NCI-H1048 (cell line): ENCODE measurements at places on chromosomes 11 and 22.

- no peak for DNase-seq
These were observed 64.9 kb upstream of the CHRM4 start for GRCh38 chr11:46456269-46457001.

- no peak for DNase-seq
These were observed 580 bp downstream of the ILK start for GRCh38 chr11:6604081-6604626.

DNA sequence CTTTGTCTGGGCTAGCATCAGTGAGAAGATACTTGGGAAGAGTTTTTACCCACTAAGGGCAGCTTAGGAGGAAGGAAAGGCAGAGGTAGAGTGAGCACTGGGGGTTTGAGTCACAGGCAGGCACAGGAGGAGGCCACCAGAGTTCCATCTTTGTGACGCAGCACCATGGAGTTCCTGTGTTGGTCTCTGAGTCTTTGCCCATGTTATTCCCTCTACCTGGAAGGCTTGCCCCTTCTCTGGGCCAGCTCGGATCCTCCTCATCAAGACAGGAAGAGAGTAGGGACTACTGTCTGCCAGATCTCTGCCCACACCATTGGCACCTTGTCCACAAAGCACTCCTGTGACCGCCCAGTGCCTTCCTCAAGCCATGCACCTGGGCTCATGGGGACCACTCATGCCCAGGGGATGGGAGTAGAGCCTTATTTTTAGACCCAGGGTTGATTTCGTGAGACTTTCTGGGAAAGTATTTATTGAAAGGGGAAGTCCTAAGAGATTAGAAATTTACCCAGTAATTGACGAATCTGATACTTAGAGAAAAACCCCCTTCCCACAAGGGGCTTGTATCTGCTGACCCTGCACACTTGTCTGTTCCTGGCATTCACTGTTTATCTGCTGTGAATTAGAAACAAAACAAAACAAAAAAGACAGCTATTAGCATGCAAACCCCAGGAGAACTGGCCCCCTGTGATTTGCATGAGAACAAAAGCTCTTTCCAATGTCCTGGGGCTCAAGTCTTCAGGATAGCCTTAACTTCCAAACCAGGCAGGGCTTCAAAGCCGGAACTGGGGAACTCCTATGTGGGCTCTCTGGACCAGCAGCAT is 35.9 kb upstream of the MYEOV start:
- DNase-seq = no peak

GRCh38 chr11:64771861-64772260 is 6.5 kb downstream of the SF1 start:
- DNase-seq = no peak

GRCh38 chr11:6229911-6230310 is 4.5 kb downstream of the FHIP1B start:
- DNase-seq = no peak

- DNase-seq = no peak
These were observed 17.9 kb upstream of the B4GALNT4 start for GRCh38 chr11:351411-351810.
